ENCODE measurements at places on chromosomes 12 and 14.
A peak's percentile ranks its signal among the peaks of the same experiment; 100 is the strongest.

- DNase-seq = no peak
Observed at GRCh38 chr12:124952801-124953200, 36.1 kb downstream of the DHX37 start.

- no peak for DNase-seq
Observed at GRCh38 chr12:130704606-130705005, 11.5 kb downstream of the RIMBP2 start.

GRCh38 chr14:73851000-73851399 is 631 bp upstream of the PTGR2 start:
- DNase-seq = peak; percentile 5

DNA sequence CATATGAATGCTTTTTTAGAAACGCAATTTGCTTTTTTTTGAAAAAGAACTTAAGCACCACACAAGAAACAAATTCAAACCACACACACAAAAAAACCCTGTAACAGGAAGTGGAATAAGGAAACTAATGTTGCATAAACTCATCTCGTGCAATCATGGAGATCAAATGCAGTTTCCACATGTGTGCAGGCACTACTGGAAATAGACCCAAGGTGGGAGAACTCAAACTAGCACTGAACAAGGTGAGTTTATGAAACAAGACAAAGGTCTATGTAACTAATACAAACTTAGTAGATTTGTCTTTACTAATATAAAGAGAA is 17.5 kb downstream of the NIN start:
- DNase-seq = no peak

DNA sequence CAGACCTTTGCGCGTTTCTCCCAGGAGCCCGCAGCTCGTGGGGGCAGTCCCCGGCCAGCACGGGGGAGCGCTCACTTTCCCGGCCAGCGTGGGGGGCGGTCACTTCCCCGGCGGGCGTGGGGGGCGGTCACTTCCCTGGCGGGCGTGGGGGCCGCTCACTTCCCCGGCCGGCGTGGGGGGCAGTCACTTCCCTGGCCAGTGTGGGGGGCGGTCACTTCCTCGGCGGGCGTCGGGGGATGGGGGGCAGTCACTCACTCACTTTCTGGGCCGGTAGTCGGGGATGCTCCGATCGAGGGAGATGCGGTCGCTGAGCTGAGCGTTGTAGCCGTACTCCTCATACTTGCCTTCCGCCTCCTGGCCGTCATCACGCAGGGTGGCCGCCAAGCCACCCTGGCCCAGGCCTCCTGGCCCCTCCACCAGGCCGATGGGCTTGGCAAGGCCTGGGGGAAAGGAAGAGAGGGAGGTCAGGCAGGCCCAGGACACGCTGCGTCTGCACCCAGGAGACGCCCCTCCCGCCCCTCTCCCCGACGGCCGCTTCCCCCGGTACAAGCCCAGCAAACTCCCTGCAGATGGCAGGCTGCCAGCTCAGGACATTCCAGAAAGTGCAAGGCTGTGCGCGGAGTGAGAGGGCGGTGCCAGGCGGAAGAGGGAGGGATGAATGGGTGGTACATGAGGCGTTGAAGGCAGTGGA is 43.3 kb downstream of the GALNT9 start:
- DNase-seq = no peak
